ENCODE measurements at places on chromosomes 7 and 10. TPM values are rescaled to one million over a fixed set of nuclear protein-coding genes. Genes with fewer than 3 reads are reported as not detected.

DNA sequence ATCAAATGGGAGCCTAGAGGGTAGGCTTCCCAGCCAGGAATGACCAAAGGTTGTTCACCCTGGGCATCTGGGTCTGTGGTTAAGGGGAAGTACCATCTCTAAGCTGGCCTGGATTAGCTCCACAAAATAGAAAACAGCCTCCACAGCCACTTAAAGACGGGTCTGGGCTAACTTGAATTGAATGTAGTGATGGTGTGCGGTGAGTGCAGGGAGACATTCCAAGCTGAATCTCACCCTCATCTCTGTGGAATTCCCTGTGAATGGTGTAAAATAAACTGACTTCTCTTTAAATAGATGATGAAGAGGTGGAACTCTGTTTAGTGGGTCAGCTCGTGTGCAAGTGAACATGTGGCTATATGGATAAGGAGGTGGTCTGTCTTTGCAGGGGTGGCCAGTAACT is 251.0 kb downstream of the DYNC1I1 start:
- DNase-seq = no peak

DNA sequence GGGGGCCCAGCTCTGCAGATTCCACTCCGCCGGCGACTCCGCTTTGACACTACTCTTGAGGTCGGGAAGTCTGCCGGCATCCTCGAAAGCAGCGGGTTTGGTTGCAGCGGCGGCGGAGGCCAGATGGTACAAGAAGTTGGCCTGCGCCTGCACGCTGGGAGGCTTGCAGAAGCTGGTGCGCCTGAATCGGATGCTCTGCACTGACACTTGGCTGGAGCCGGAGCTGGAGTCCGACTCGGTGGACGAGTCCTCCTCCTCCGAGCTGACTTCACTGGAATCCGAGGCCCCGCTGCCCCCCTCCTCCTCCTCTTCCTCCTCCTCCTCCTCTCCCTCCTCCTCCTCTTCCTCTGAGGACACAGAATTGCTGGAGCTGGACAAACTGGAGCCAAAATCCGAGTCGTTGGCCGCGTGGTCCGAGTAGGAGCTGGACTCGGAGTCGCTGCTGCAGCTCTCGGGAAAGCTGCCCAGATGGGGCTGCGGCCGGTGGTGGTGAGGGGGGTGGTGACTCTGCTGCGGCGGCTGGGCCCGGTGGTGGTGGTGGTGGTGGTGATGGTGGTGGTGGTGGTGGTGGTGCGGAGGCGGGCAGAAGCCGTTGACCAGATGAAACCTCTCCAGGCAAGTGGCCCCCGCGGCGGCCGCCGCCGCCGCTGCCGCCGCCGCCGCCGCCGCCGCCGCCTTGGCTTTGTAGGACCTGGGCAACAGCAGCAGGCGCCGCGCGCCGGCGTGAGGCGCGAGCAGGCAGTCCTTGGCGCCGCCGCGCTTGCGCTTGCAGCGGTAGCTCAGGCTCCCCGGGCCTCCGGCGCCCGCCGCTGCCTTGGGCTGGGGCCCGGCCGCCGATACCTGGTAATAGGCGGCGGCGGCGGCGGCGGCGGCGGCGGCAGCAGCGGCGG is 9.0 kb downstream of the SKIDA1 start:
- peak; percentile 73 for DNase-seq

The DNAJB6 gene
- 326 TPM for polyA plus RNA-seq

The CALCR gene
- 0.23 TPM for polyA plus RNA-seq

The ASB15 gene
- polyA plus RNA-seq = 1.3 TPM

DNA sequence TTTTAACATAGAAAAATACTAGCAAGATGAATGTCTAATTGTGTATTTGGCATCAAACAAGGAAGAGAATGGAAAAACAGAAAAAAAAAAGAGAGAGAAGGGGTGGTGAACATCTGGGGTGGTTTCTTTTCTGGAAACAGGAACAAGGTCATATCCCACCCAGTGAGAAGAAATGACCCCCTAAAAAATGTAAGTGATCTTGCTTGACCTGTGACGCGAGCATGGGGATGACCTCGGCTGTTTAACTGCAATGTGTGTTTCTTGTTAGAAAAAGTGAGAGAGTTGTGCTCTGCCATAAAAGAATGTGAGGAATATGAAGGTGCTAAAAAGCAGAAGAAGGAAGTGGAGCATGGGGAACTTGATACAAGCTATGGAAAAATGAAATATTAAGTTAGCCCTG is 258.5 kb downstream of the AGMO start:
- DNase-seq = no peak

DNA sequence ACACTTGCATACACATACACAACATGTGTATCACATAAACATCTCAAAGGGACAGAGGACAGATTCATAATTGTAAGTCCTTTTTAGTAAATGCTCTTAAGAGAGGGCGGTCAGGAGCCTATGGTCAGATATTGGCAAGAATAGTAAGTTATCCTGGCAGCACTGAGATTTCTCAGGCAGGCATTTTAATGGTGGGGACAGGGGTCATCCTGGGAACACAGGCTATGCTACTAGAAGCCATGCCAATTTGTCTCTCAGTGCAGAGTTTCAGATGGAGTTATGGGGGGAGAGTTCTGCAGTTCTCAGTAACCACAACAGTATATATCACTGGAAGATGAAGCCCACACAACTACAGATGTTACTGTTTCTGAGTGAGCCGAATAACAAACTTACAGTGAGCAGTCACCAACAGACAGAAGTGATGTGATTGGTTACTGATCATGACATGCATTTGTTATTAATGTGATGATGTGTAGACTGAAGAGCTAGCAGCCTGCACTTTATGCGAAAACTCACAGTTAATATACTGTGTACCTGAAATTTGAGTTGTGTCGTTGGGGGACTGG is 16.4 kb downstream of the ZNF487 start:
- no peak for DNase-seq

The ITIH5 gene
- polyA plus RNA-seq = 2.3 TPM

- DNase-seq = no peak
Observed at GRCh38 chr7:155979566-155979965, 167.3 kb upstream of the SHH start.

GRCh38 chr7:50560865-50561351 is 4.3 kb downstream of the DDC start:
- DNase-seq = no peak

DNA sequence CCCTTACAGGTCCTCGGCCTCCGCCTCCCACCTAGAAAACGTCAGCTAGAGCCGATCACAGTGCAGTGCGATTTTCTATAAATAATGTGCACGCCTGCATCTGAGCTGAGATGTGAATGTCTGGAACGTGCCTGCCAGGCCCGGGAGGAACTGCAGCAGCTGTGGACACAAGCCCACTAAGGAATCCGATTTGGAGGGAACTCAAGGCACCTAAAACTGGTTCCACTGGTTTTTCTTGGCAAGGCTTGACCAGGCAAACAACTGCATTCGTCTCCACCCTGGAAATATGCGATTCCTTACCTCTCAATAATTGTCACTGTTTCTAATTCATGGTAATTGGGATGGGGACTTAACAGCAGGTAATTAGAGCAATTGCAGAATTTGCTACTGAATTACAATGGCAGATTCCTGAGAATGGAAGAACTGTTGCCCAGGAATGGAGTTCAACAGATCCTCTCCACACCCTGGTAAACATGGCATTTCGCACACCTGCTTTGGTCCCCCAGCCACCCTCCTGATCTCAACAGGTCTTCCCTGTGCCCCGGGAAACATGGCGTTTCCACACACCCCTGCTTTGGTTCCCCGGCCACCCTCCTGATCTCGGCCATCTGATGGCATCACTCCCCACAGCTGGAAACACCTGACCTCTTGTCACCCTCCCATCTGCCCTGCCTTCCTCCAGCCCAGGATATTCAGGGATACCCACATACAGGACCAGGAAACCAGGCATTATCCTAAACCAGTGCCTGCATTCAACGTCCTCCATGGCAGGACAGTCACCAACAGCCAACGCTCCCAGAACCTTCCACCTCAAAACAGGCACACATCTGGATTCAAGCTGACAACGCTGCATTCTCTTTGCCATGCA is 76.0 kb downstream of the DIP2C start:
- DNase-seq = no peak

DNA sequence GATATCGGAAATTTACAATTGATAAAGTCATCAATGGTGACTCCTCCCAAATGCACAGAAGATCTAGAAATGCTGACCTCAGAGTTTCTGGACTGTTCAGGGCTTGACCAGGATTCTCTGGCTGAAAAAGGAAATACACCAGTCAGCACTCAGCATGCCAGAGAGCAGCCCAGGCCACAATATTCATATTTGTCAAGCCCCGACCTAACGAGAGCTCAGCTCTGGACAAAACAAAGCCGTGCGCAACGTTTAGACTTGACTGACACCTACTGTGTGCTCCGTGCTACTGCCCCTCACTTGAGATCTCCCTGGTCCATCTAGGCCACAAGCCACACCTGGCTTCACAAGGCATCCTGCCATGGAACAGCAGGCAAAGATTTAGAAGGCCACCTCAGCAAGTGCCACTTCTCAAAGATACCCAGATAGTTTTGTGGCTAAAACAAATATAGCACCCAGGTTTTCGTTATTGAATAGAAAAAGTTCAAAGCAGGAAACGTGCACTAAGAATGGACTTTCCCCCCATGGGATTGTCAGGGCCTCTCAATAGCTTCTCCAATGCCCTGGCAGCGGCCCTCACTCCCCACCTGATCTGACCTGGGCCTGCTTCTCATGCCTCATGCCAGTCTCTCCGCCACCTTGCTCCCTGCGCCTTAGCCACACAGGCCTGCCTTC is 218.3 kb downstream of the FAM107B start:
- DNase-seq = no peak

GRCh38 chr7:1950452-1951158 is 280.5 kb downstream of the ELFN1 start:
- DNase-seq = peak; percentile 10

The AKR1C8 gene
- polyA plus RNA-seq = not detected

The OR2A42 gene
- polyA plus RNA-seq = not detected

The COBL gene
- 122 TPM for polyA plus RNA-seq

- no peak for DNase-seq
Observed at GRCh38 chr7:50431722-50432305, 18.3 kb downstream of the FIGNL1 start.

- DNase-seq = no peak
Observed at GRCh38 chr7:7203813-7204575, 21.6 kb downstream of the C1GALT1 start.
